Right cardiac atrium (tissue), 5 donors: ENCODE measurements at places on chromosomes 11 and 22. TPM values are rescaled to one million over a fixed set of nuclear protein-coding genes. Genes with fewer than 3 reads are reported as not detected.

CHST1 gene
- 7.0 TPM for total RNA-seq

PPM1F gene
- total RNA-seq: 23.4 TPM

HBE1 gene
- total RNA-seq: not detected

KCTD21 gene
- total RNA-seq: 10.7 TPM

SEPTIN3 gene
- total RNA-seq: 0.17 TPM

NLRP10 gene
- not detected for total RNA-seq

LGALS12 gene
- total RNA-seq: 0.44 TPM

MFRP gene
- total RNA-seq: not detected

OR51B6 gene
- total RNA-seq: not detected

TMPRSS5 gene
- total RNA-seq: 0.17 TPM

C1QTNF6 gene
- 2.8 TPM for total RNA-seq

TSSK2 gene
- not detected for total RNA-seq

OMP gene
- not detected for total RNA-seq
